ENCODE measurements at places on chromosomes 2 and 18. TPM values are rescaled to one million over a fixed set of nuclear protein-coding genes. Genes with fewer than 3 reads are reported as not detected.

The CPO gene
- total RNA-seq, result not detected

The LYG2 gene
- total RNA-seq, result not detected

DNA sequence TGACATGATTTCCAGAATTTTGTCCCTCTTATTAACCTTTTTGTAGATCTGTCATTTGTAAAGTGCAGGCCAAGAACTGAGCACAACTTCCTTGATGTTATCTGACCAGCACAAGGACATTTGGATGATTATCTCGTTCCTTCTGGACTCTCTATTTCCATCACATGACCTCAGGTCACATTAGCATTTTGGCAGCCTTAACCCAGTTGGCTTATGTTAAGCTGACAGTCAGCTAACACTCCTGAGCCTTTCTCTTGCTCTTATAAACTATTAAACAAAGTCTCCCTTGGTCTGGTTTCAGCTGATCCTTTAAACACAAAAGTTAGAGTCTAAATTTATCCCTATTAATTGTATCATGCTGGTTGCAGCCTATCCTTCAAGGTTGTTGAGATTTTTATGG, 167.2 kb upstream of the RBBP8 start:
- DNase-seq, result no peak

The SRD5A2 gene
- not detected for total RNA-seq

DNA sequence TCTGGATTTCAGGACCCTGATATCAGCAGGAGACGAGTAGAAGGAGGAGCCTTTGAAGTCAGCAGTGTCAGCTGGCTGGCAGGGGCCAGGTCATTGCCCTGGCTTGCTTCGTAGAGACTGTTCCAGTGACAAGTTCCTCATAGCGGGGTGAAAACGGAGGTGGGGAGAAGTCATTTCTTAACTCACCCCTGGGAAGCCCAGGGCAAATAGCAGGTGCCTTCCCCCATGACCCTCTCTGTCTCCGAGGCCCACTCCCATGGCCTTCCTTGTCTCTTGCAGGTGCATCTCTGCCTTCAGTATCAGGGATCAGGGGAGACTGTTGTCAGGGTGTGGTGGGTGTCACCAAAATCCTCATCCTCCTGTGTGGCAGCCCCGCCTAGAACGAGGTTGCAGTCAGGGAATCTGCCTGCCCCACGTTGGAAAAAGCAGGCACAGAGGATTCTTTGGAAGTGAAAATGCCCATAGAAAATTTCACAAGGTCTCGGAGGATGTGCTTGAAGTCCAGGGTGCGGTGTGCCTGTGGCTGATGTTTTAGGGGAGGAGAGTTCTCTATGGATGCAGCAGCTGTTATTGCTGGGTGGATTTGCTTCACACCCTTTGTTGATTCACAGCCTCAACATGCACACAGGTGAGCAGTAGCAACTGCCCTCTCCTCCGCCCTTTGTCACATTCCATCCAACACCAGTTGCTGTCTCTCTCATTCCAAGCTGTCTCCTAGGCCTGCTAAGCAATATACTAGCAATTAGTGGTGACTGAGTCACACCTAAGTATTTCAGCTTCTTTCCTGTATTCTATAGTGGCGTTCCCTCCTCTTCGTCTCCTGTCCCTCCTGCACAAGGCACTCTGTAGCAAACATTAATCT, 142.6 kb upstream of the FHL2 start:
- DNase-seq, result no peak

DNA sequence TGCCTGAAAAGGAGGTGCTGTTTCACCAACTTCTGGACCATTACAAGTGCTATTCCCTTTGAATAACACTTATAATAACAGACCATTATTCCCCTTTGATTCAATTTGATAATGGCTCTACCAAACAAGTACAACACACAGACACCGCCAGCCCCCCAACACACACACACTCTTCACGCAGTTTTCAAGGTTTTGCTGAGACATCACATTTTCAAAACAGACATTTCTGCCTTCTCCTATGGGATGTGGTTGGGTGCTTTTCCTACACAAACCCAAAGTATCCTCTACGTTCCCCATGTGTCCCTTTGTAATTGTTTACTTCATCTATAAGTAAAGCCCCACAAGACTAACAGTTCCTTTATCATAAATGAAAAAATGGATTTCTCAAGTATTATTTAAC, 229.7 kb downstream of the KCNH7 start:
- DNase-seq, result no peak

The MAP3K19 gene
- not detected for total RNA-seq

GRCh38 chr2:238727585-238728329, 120.1 kb upstream of the TWIST2 start:
- DNase-seq, result no peak

DNA sequence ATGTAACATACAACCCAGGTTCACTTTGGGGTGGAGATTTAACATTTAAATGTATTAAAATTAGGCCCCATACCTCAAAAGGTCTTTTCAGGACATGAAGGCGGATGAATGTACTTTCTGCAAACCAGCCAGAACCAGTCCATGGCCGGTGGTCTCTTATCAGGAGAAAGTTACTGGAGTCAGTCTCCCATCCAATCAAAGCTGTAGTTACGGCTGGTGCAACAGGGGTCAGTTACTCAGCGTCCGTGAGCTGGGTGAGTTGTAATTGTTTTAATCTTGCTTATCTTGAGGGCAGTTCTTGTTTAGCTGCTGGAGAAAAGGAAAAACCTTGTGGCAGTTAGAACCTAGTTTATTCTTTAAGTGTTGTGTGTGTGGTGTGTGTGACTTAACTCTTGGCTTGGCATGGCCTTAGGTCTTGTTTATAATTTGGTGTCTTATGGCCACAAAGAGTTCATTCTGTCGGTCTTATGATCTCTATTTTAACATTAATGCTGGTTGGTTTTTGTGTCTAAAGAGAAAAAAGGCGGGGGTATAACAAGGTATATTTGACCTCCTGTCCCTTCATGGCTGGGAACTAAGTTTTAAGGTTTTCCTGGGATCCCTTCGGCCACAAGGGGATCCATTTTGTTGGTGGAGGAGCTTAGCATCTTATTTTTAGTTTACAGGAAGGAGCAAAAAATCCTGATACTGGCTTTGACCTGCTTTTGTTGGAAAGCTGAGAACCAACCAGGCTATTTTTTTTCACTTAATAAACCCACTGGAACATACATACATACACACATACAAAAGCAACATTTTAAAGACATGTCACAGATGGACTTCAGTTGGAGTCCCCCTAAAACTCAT, 143.5 kb upstream of the NCK2 start:
- no peak for DNase-seq

DNA sequence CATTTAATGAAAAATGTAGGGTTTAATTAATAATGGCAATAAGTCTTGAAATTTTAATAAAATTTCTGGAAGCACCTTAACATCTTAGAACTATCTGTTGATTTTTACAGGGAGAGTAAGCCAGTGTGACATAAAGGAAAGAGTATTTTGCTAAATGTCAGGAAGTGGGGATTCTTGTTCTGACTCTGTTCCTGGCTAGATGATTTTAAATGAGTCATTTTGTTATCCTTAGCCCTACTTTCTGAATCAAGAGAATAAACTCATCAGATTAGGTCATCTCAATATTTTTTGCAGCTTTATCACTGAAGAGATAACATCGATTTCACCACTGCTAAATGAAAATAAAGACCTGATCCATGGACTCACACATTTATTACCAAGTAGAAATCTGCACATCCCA, 377.5 kb upstream of the CYRIA start:
- DNase-seq, result no peak

- DNase-seq, result peak; percentile 74
Observed at GRCh38 chr2:226690461-226691024, 109.1 kb downstream of the IRS1 start.

GRCh38 chr2:121356058-121356640, 71.1 kb upstream of the TFCP2L1 start:
- DNase-seq, result no peak

The AQP12A gene
- total RNA-seq, result not detected

DNA sequence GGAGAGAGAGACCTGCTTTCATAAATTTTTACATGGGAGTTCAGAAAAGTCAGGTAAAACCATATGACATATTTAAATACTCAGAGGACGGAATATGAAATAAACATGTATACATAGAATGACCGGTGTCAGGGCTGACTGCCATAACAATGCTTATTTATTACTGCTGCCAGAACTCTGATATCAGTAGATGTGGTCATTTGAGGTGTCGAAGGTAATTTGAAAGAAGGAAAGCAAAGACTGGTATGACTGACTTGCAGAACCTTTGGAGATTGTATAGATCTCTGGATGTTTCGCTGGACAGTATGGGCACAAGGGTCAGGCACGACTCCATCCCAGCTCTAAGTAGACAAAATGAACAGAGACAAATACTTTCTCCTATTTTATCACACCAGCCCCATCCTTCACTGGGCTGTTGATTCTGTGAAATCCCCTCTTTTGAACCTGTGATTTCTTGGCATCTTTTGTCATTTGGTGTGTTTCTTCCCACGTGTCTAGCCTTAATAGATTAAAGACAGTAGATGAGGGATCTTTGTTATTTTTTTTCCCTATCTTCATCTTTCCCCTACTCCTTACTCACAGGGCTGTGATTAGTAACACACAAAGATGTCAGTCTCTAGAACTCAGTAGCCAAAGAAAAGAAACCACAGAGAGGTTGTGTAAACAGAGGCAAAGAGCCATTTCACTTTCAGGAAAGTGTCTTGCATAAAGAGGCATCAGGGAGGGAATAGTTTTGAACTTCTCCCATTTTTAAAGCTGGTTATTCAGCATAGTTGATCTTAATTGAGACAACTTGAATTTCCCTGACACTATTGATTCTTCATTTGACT, 61.6 kb downstream of the ICOS start:
- DNase-seq, result no peak

Data from SJSA1 (cell line).